ENCODE measurements at places on chromosomes 1 and 21.

DNA sequence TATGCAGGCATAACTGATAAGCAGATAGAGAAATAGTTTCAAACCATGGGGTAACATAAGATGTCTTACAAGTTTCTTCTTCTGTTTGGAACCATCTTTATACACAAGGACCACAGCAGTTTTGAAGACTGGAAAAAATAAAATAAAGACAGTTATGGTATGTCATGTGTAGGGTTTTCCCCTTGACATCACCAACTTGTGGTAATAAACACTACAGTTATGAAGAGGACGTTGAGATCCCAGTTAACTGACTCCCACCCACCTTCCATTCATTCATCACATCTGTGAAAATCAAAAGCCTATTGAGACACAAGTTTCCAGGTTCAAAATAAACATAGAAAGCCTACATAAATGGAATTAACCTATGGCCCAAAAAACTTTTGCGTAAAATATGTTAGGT, 92.5 kb upstream of the KRTAP19-8 start:
- no peak for DNase-seq
- no peak overlapping the region for H3K27ac ChIP-seq
- no peaks in the 10 kb centered on the region for H3K27me3 ChIP-seq
- no peaks in the 10 kb centered on the region for H3K4me1 ChIP-seq
- no peak overlapping the region for H3K4me3 ChIP-seq

GRCh38 chr1:48853006-48853405, 76.3 kb upstream of the BEND5 start:
- no peak for DNase-seq
- no peak overlapping the region for H3K4me3 ChIP-seq
- H3K36me3 ChIP-seq: no peaks in the 10 kb centered on the region

- no peaks in the 10 kb centered on the region for H3K4me1 ChIP-seq
- H3K27me3 ChIP-seq: no peaks in the 10 kb centered on the region
- no peak overlapping the region for H3K4me3 ChIP-seq
- no peak overlapping the region for H3K27ac ChIP-seq
These were observed 3.2 kb upstream of the PLEKHG5 start for GRCh38 chr1:6494627-6495026.

DNA sequence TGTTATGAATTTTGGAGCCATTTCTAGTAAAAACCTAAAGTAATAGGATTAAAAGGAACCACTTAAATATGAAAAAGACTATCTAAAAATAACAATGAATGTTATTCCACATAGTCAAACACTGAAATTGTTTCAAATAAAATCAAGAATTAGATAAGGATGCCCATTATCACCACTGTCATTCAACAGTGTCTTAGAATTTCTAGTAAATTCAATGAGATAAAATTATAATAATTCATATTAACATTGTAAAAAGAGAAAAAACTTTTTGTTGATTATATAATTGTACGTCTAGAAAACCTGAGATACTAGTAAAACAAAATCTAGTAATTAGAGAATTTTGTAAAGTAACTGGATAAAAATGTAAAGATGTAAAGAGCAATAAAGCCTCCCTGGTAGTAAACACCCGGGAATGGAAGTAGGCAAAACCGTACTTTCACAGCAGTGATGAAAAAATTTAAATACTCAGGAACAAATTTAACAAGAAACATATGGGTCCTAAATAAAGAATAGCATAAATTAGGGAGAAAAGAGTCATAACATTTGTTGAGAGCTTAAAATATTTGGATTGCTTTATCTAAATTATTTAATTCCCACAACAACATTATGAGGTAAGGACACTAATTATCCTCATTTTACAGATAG, 56.4 kb downstream of the LBR start:
- H3K27me3 ChIP-seq: no peaks in the 10 kb centered on the region
- no peaks in the 10 kb centered on the region for H3K4me1 ChIP-seq
- no peaks in the 10 kb centered on the region for H3K36me3 ChIP-seq
- no peak overlapping the region for H3K27ac ChIP-seq
- no peak for DNase-seq

GRCh38 chr1:174358344-174358743, 89.4 kb upstream of the GPR52 start:
- H3K27ac ChIP-seq: no peak overlapping the region
- H3K36me3 ChIP-seq: no peaks in the 10 kb centered on the region
- DNase-seq: no peak
- no peaks in the 10 kb centered on the region for H3K4me1 ChIP-seq

DNA sequence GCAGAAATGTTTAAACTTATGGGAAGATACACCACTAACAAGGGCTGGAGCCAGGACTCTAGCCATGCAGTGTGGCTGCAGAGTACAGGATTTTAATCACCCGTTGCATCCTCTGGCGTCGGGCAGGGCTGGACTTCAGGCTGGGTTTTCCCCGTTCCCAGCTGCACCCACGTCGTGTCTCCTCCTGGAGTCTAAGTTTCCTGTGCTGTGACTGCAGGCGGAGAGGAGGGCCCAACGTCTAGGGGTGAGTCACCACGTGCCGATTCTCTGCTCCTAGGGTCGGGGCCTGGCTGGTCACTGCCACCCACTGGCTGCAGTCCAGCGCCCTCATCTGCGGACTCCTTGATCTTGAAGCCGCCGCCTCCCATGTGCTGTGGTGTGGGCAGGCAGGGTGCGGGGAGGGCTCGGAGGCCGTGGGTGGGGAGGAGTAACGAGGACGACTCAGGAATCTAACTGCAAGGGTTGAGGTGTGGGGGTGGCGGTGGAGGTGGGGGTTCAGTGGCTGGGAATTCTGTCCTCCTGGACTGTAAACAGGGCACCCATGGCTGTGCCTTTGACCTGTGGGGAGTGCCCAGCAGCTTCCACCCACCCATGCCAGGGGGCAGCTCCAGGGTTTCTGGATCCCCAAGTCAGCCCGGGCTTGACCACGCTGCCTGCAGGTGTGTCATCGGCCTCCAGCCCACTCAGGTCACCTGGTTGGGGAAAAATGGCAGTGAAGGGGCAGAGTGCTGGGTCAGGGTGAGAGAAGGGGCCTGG, 77.8 kb downstream of the ALPL start:
- H3K36me3 ChIP-seq: no peaks in the 10 kb centered on the region
- H3K27me3 ChIP-seq: no peaks in the 10 kb centered on the region
- no peak overlapping the region for H3K27ac ChIP-seq
- peak; percentile 77 for DNase-seq

DNA sequence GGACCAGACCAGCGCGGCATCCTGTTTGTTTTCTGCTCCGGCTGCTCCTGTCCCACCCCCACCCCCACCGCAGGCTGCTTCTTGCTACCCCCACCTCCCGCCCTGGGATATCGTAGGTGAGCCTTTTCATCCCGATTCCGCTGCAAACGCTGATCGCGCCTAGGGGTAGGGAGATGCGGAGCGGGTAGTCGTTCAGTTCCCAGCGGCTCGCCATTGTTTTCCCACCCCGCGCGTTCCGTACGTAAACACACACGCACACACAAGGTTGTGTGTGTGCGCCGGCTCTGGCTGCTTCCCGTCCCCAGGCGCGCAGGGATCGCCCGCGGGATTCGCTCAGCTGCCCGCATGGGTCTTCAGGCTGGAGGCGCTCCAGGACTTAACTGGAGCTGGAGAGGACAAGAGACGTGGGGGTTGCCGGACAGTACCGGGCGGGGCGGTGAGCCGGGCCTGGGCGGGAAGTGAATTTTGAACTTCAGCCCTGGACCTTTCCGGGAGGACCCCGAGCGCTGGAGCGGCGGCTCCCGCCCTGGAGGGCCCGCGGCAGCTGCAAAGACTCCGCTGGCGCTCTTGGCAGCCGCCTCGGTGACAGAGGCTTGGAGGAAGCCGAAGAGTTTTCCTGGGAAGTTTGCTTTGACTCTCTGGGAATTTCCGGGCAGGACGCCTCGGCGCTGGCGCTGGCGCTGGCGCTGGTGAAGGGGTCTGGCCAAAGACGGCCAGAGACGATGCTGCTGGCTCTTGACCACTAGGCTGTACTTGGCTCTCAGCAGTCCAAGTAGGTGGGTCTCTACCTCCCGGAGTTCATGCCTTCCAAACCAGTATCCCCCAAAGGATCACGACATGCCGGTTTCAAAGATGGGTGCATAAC, 1.6 kb downstream of the SOX13 start:
- H3K27ac ChIP-seq: no peak overlapping the region
- H3K27me3 ChIP-seq: no peaks in the 10 kb centered on the region
- no peaks in the 10 kb centered on the region for H3K36me3 ChIP-seq
- DNase-seq: peak; percentile 85

- DNase-seq: no peak
- H3K27me3 ChIP-seq: no peaks in the 10 kb centered on the region
- H3K36me3 ChIP-seq: no peaks in the 10 kb centered on the region
- no peak overlapping the region for H3K4me3 ChIP-seq
- no peak overlapping the region for H3K27ac ChIP-seq
These were observed 368.3 kb upstream of the TMPRSS15 start for GRCh38 chr21:18771845-18772380.

DNA sequence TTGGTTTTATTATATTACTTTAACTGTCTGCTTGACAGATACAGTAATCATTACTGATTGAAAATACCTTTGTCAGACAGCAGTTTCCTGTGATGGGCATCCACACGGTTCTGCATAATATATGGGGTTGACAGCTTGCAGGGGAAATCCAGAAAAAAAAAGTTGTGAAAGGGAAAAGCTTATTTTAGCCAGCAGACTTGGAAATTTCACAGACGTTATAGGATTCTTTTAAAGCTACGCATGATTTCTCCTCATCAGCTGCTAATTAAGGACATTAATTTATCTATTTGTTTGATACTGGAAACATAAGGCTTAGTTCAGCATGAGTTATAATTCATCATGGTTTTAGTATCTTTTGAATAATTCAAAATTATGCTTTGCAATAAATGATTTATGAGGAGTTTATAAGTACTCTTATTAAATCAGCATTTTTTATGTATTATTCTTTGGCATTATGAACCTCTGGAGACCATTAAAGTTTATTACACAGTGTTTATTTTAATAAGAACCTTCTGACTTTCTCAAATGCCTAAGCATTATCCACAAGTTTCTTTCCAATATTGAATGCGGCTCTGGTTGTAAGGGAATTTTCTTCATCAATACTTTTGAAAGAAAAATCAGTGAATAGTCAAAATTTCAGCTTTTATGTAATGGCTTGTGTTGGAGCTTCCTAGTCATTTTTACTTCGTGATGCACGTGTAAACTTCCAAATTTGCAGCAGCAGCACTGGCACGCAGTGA, 235.3 kb upstream of the KCNK2 start:
- H3K27me3 ChIP-seq: no peaks in the 10 kb centered on the region
- no peaks in the 10 kb centered on the region for H3K4me1 ChIP-seq
- no peak overlapping the region for H3K4me3 ChIP-seq

DNA sequence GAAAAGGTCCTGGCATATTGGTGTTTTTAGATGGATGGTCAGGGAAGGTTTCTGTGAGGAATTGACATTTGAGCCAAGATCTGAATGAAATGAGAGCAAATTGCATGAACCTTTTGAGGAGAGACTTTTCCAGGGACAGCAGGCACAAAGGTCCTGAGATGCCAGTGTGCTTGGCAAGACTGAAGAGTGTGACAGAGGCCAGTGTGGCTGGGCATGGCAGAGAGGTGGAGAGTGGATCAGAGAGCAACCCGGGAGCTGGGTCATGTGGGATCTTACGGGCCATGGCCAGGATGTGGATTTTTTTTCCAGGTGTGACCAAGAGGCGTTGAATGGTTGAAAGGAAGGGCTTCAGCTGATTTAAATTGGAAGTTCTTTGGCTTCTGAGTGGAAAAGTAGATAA, 3.4 kb downstream of the SCCPDH start:
- peaks cover 3% of the 10 kb centered on the region for H3K36me3 ChIP-seq
- H3K4me1 ChIP-seq: no peaks in the 10 kb centered on the region
- no peak for DNase-seq
- no peak overlapping the region for H3K4me3 ChIP-seq
- H3K27me3 ChIP-seq: no peaks in the 10 kb centered on the region
- H3K27ac ChIP-seq: no peak overlapping the region

DNA sequence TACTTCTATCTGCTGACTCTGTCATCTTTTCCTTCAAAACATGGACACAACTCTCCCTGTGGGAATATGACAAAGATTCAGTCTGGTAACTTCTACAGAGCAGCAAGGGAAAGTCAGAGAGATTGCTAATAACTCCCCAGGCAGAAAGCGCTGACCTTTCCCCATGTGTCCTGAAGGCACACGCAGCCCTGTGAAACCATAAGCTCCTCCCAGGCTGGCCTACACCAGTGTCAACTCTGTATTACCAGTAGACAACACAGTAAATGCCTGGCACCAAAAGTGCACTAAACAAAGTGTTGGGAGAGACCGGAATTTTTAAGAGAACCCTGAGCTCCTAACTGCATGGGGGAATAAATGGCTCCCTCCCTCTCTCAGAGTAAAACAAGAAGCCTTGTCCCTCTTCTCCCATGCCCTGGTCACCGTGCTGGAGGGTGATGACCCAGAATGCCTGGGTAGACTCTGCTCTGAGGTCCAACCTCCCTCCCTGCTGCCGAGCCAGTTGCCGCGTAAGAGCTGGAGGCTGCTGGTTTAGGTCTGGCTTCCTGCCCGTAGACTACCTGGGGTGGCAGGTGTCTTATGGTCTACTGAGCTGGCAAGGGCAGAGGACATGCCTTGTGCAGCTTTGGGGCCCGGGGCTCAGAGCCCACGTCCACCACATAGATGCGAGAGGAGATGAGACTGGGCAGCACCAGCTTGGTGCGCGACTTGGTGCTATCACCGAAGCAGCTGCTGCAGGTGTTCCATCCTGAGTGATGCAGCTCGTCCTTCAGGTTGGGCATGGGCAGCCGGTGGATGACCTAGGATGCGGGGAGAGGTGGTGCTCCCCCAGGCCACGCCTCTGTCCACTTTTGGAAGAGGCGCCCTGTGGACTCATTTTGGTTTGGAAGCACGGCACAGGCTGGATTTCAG, 3.9 kb downstream of the SELENBP1 start:
- H3K4me1 ChIP-seq: no peaks in the 10 kb centered on the region
- no peak for DNase-seq
- H3K4me3 ChIP-seq: no peak overlapping the region
- H3K27ac ChIP-seq: no peak overlapping the region

GRCh38 chr1:65250826-65251225, 58.5 kb upstream of the DNAJC6 start:
- no peaks in the 10 kb centered on the region for H3K27me3 ChIP-seq
- no peaks in the 10 kb centered on the region for H3K4me1 ChIP-seq
- no peak overlapping the region for H3K4me3 ChIP-seq

DNA sequence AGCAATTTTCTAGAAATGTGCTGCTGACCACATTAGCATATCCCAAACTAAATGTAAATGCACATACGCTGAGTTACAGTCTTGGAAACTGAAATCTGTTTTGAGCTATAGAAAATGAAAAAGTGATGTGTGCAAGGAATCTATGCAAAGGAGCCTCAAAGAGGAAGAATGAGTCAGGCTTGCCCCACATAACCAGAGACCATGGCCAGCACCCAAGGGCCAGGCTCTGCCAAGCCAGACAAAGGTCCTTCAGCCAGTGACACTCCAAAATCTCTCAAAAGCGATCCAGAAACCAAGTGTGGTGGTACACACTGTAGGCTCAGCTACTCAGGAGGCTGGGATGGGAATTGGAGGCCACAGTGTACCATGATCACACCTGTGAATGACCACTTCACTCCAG, 195.2 kb downstream of the TOMM20 start:
- no peaks in the 10 kb centered on the region for H3K36me3 ChIP-seq
- H3K27ac ChIP-seq: no peak overlapping the region
- no peaks in the 10 kb centered on the region for H3K4me1 ChIP-seq
- no peaks in the 10 kb centered on the region for H3K27me3 ChIP-seq

All from aorta (tissue), 5 donors.